ENCODE measurements at places on chromosomes 1 and 21.

DNA sequence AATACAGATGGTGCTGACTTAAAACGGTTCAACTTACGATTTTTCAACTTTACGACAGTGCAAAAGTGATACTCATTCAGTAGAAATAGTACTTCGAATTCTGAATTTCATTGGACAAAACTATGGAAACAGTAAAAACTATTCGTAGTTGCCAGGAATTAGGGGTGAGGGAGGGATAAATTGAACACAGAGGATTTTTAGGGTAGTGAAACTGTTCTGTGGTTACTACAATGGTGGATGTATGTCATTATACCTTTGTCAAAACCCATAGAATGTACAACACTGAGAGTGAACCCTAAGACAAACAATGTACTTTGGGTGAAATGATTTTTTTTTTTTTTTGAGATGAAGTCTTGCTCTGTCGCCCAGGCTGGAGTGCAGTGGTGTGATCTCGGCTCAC lies 7.5 kb downstream of the DDR2 start:
- DNase-seq, result no peak

DNA sequence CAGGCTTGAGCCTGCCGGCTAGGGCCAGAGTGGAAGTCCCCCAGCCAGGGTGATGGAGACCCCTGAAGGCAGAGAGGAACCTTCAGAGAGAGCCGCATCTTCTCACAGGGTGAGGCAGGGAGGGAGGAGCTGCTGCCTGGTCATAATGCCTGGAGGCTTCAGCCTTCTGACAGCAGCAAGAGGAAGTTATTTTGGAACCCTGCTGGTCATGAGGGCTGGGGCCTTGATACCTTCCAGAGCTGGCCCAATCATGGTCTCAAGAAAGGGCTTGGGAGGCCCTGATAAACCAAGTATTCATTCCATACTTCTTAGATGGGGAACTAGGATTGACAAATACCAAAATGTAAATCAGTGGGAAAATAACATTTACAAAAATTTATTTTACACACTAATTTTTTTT lies 26.6 kb upstream of the MPZL1 start:
- no peak for DNase-seq

GRCh38 chr21:37045149-37045548 lies 27.7 kb downstream of the PIGP start:
- DNase-seq, result no peak

DNA sequence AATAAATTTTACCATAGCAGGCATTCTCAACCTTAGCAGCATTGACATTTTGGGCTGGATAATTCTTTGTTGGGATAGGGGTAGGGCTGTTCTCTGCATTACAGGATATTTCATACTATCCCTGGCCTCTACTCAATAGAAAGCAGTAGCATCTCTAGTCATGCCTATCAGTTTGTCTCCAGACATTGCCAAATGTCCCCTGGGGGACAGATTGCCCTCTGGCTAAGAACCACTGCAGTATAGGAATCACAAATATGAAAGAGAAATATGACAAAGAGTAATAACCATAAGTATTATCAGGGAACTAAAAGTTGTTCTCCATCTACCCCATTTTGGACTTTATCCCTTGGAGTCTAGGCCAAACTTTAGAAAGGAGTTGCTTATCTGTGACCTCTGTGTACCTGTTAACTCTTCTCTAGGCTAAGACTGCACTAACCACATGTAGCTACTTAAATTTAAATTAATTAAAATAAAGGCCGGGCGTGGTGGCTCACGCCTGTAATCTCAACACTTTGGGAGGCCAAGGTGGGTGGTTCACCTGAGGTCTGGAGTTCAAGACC lies 76.1 kb downstream of the AGO3 start:
- DNase-seq, result no peak

- DNase-seq, result peak; percentile 18
Measured at GRCh38 chr21:45880097-45881068, 101.2 kb upstream of the COL6A1 start.

DNA sequence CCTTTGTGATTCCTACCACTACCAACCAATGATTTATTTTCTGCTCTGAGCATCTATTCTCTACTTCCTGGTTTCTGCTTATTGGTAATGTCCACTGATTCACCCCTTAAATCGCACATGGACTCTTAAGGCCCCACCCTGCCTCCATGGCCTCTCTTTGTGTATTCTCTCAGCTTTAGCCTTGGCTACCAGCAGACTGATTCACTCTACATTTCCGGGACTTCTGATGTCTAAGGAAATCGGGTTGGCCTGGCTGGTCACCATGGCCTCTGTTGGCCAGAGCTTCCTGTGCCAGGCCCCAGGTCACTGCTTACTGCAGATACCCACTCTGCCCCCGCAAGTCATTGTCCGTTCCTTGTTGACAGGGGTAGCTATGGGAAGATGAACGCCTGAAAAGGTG lies 40.9 kb downstream of the PDPN start:
- DNase-seq, result no peak

DNA sequence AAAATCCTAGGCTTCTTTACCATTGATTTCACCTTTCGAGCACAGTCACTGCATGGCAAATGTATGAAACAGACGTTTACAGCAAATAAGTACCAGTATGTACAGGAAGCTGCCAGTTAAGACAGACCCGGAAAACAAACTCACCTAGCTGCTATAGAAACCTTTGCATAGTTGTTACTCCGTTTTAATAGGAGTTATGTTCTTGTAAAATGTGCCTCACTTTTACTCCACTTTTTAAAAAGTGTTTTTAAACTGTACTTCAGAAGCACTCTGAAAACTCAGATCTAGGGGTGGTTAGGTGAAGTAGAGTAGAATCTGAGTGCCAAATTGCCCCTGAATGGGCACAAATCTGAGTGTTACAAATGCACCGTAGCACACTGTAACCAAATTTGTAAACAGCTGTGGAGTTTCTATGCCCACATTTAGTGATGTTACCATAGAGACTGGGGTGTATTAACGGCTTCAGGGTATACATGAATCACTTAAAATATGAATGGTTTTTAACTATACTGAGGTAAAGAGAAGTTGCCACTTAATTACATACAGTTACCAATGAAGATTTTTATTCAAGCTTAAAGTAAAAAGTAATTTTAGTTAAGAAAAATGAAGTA lies 30.7 kb downstream of the CNIH4 start:
- DNase-seq, result no peak

DNA sequence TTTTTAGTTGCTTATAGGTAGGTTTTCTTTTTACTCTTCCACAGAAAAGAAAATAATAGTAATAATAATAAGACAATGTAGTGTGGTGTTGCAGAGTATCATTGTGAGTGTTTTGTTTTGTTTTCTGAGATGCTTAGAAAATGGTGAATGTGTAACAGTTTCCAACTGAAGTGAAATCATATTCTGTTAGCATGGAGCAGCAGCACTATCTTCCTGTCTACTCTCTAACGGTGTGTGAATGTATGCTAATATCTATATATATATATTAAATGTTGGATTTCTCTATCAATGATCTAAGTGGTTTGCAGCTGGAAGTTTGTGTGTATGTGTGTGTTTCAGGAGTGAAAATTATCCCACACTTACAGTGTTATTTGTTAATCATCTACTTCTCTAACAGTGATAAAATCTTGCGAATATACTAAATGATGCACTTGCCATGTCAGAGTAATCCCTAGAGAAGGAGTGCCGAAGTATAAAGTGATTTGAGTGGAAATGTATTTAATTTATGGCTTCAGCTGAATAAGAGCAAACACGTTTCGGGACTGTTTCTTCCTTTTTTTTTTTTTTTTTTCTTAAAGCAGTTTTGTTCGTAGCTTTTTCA lies 377 bp downstream of the SAMD13 start:
- DNase-seq, result no peak

GRCh38 chr1:64898107-64898861 lies 68.1 kb downstream of the JAK1 start:
- DNase-seq, result peak; percentile 71

DNA sequence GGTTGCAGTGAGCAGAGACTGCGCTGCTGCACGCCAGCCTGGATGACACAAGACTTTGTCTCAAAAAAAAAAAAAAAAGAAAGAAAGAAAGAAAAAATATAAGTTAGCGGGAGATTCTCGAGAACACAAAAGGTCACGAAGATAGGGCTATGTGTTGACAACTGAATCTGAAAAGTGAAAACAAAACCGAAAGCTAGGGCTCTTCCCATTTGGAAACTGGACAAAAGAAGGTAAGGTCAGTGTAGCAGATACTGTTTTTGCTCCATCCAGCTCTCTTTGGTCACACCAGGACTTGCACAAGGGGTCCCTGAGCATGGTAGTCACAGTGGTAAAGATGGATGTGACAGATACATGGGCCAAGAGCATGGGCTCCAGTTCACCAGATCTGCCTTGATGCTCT lies 60.4 kb upstream of the MAP10 start:
- no peak for DNase-seq

DNA sequence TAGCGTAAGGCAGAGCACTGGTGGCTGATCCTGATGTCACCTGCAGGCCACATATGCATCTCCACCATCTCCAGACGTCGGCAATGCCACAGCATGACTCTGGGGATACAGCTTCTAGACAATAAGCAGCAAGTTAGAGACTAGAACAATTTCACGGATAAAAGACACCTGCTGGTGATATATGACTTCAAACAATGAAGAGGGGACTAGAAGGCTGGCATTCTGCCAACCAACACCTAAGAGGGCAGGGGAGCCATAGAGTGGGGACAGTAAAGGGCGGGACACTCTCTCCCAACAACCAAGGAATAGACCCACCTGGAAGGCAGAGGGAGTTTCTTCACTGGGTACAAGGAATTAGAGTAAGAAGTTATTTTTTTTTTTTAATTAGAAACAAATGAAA lies 126.7 kb downstream of the SIM2 start:
- DNase-seq, result no peak

GRCh38 chr1:101250222-101250621 lies 13.4 kb downstream of the S1PR1 start:
- no peak for DNase-seq

DNA sequence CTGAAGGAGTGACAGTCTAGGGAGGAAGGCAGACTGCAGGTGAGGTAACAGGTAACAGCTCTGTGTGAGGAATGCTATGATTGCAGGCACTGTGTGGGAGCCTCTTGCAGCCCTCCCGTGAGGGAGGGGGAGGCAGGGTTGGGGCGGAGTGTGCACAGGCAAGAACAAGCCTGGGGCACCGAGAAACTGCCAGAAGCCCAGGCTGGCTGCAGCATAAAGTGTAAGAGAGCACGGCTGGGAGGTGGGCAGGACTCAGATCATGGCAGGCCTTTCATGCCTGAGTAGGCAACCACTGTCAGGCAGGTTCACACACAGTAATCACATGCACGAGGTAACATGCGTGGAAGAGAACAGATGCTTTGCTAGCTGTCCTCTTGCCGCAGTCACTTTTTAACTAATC lies 11.3 kb upstream of the RHEX start:
- DNase-seq, result no peak

GRCh38 chr1:150961756-150962155 lies 12.9 kb downstream of the CERS2 start:
- no peak for DNase-seq

- no peak for DNase-seq
Measured at GRCh38 chr1:48371598-48371997, 100.4 kb downstream of the SPATA6 start.
